ENCODE measurements at places on chromosomes 4 and X.

GRCh38 chr4:158484173-158484885 is 37.4 kb upstream of the RXFP1 start:
- no peak for DNase-seq

DNA sequence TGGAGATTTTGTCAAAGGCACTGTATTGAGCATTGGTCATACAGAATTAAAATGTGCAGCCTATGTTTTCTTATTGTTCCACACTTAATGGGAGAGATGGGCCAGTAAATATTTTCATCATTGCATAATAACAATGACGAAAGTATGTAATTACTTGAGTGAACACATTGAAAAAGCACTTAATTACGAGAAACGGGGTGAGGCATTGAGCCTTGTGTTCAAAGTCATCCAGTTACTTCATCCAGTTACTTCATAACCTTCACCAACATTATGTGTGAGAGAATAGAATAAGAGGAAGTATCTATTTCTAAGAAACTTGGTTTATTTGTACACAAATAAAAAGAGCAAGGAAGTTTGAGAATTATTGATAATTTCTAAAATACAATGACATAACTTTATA is 1427.0 kb downstream of the ADGRL3 start:
- DNase-seq, result no peak

DNA sequence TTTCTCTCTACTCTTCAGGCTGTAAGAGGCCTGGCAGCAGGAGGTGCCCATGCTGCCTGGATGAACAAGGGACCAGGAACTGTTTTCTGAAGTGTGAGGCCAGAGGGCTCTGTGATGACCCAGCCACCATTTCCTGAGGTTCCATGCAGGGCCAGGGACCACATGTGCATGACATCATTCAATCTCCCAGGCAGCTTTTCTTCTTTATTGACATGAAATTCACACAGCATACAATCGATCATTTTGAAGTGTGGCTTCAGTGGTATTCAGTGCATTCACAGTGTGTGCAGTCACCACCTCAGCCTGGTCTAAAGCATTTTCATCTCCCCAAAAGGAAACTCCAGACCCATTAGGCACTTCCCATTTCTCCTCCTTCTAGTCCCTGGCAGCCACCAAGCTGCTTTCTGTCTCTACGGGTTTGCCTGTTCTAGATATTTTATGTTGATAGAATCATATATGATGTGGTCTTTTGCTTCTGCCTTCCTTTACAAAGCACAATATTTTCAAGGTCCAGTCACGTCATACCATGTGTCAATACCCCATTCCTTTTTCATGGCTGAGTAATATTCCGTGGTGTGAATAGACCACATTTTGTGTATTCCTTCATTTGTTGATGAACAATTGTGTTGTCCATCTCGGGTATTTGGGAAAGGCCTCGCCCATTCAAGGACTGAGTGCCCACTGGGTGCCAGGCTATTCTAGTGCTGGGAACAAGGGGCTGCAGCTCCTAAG is 93.1 kb downstream of the PSAPL1 start:
- no peak for DNase-seq

DNA sequence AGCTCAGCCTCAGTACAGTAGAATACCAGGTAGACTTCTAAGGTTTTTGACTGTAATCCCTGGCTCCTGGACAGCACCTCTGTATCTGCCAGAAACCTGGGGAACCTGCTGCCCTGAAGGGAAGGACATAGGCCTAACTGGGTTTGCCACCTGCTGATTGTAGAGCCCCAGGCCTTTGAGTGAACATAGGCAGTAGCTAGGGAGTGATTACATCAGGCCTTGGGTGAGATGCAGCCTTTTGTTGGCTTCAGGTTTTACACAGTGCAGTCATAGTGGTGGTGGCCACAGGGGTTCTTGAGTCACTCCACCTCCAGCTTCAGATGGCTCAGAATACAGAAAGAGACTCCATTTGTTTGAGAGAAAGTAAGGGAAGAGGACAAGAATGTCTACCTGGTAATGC is 19.3 kb downstream of the IQCM start:
- no peak for DNase-seq

DNA sequence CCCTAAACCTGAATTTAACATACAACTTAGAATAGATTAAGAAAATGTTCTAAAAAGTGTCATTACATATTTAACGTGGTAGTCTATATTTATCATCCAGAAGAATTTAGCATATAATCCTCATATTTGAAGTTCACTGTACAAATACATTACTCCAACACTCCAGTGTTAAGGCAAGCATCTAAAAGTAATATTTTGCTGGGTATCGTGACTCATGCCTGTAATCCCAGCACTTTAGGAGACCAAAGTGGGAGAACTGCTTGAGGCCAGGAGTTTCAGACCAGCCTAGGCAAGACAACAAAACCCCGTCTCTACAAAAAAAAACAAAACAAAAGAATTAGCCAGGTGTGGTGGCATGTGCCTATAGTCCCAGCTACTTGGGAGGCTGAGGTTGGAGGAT is 24.8 kb downstream of the LRBA start:
- DNase-seq, result no peak

GRCh38 chr4:172245516-172245915 is 432.3 kb downstream of the GALNTL6 start:
- no peak for DNase-seq

DNA sequence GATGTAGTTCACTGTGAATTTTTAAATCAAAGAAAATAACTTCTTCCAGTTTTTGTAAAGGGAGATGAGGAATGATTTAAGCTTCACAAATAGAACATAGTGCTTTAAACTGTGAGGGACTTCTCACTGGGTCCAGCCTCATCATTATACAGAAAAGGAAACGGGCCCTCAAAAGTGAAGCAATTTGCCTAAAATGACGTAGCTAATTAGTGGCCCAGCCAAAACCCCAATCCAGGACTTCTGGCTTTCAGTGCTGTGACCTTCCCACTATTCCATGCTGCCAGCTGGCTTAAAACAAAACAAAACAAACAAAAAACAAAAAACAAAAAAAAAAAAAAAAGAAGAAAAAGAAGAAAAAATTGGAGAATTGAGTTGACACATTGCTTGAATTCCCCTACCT is 45.0 kb upstream of the STOX2 start:
- no peak for DNase-seq

DNA sequence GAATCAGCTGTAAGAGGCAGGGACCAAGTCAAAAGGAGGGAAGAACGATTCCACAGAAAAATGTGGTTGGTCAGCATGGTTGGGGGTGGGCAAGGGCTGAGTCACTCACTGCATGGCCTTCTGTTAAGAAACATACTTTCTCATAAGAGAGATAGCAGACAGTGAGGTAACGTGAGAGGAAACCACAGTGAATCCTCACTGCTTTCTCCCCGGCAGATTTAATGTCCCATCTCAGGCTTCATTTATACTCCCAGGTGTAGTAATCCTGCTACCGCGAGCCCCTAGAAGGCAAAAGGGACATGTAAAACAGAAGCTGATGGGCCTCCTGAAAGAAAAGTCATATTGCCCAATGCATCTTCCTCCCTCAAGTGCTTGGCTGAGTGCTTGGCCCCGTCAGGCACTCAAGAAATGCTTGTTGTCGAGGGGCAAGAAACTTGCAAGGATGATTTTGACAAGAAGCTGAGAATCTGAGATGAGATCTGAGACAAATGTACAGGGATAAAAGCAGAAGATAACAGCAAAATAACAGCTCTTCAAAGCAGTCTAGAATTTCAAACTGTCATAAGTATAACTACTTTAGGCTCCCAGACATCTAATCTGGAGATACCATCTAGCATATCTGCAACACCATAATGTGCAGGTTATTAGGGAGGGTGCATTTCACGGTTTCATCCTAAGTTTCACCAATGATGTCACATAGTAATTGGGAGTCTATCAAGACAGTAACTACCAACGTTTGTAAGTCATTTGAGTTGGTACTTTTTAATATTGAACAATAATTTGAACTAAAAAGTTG is 40.2 kb downstream of the SH3KBP1 start:
- peak; percentile 37 for DNase-seq

- DNase-seq, result no peak
These were observed 853.5 kb downstream of the TRIML1 start for GRCh38 chr4:188992706-188993105.

DNA sequence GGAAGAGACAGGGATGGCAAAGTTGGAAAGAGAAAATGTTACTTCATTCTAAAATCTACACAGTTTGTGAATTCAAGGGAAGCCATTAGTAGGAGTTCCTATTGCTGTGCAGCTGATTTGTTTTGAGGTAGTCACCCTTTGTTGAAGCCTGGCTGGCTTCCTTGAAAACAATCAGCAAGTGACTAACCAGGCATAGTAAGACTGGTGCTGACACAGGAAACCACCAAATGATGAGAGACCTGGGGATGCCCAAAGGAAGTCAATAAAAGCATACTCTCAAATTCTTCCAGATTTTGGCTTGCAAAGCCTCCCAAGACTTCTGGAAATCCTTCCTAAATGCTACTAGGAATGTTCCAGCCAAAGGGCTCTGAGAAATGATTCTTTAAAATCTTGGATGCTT is 23.9 kb upstream of the PRDM8 start:
- DNase-seq, result peak; percentile 71

DNA sequence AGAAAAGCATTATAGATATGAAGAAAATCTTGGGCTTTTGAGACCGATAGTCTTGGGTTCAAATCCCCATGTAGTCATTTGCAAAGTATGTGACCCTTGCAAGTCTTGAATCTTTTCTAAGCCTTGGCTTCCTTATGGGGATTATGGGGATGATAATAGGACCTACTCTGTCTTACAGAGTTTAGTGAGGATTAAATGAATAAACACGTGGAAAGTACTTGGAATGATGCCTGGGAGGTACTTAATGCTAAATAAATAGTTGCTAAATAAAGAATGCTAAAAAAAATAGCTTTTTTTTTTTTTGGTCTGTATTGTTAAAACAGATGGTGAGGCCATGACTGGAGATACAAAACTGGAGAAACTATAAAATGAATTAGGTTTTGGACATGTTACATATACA is 292.7 kb downstream of the GPAT3 start:
- no peak for DNase-seq

DNA sequence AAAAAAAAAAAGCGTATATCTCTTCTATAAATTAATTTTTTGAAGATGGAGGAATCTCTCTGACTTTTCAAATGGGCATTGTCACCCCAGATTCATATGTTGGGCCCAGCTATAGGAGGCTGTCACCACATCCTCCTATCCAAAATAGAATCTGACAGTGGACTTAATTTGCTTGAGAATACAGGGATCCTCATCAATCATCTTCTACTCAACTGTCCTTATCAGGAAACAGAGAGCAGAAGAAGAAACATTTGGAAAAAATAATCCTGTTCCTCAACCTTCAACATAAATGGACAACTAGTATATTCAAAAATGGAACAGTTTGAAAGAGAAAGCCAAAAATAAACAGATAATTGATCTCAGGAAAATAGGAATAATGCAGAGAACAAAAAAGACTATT is 725.4 kb upstream of the INTU start:
- DNase-seq, result no peak

GRCh38 chrX:1537031-1537715 is at the start of gene P2RY8:
P2RY8 (minus strand) TSS chrX:1537185; CDS start chrX:1466558, 70,627 bp downstream.
- DNase-seq, result peak; percentile 80

DNA sequence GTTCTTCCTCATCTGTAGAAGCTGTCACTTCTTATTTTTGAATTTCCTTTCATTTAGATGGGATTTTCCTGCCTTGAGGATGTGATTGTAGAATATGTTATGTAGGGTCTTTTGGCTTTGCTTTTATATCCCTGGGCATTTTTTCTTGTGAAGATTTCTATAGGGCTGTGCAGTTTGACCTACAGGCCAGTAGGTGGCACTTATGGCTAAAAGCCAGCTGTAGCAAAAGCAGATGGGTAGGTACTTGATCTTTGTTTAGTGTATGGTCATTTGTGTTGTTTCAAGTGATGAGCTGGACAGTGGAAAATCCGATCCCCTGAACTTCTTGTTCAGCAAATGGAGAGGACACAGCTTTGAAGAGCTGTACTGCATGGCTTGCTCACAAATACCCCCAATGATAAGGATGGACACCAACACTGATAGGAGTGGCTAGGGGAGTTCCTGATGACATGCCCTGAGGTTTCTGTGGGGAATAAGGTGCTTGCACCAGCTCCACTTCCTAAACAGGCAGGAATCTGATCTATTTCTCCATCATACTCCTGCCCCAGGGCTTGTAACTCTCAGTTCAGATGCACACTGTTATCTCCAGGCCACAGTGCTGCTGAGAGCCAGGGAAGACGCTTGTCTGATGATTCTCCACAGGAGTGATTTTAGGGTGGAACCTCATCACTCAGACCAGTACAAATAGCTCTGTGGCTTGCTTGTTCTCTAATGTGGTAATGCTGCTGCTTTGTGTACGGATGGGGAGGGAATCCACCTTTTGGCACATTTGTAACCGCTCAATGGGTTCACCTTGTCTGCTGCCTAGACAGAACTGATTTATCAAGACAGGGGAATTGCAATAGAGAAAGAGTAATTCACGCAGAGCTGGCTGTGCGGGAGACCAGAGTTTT is 417.1 kb upstream of the MAGEB16 start:
- DNase-seq, result no peak

DNA sequence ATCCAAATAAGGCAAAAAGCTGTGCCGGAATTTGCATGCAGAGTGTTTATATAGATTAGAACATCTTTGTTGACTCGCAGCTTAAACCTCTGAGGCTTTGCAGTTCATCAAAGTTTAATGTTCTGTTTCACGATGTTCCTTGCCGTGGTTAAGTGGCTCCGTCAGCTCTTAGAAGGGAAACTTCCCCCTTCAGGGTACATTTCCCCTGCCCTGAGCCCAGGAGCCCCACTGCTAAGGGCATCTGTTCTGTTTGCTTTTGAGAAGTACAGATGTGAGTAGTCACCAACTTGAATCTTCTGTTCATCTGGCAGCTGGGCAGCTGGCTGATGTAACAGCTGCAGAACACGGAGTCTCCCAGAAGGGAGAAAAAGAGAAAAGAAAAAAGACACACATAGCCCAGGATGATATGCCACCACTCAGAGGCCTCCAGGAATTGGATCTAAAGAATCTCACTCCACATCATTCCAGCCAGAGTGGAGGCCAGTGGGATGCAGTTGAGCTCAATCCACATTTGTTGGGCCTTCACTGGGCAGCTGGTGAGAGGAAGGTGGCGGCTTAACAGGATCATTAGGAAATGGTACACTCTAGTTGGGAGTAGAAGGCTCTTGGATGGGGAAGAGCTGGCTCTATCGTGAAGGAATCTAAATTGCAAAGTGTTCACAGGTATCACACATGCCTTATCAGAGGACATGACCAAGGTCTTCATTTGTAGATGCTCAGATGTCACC is 178.7 kb upstream of the RBPJ start:
- DNase-seq, result peak; percentile 55

- DNase-seq, result no peak
These were observed 38.2 kb downstream of the METTL14 start for GRCh38 chr4:118723369-118723768.

- no peak for DNase-seq
These were observed 114.0 kb upstream of the LNX1 start for GRCh38 chr4:53705151-53705764.

Data from T-helper 2 cell treated with Interferon-gamma antibody and Interleukin-4, amounts not matched to agents 5 μg/mL and 100 μg/mL, for 36 hours (primary cell).